ENCODE measurements at places on chromosomes 2 and 18.

DNA sequence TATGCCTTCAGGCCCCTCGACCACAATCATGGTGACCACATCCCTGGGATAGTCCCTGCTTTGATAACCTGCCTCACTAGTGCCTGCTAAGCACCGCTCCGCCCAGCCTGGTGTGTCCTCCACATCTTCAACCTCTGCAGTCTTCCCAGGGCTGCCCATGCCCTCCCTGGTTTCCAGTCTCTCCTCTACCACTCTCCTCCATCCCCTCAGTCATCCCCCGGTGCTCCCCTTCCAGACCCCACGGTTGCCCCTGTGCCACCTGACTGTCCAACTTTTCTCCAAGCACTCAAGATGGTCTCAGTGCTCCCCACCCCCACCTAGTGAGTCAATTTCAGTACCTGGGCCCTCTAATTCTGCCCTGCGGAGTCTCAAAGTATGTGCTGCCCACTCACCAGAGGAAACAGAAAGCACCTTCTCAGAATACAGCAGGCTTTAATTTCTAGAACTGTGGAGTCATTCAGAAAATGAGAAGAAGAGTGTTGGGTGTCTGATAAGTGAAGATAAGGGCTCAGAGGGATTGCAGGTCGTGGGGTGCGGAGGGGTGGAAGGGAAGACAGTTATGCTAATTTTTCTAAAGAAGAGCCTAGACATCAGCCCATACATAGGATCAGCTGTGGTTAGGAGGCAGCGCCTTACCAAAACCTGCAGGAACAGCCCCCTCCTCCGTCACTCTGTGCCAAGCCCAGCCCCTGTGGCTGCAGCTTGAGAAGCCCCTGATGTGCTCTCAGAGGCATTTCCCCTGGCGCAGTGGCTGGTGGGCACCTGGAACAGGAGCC is 53.6 kb upstream of the CAB39 start:
- DNase-seq = peak; percentile 73

- DNase-seq = no peak
Observed at GRCh38 chr2:143675021-143675420, 545.8 kb downstream of the ARHGAP15 start.

DNA sequence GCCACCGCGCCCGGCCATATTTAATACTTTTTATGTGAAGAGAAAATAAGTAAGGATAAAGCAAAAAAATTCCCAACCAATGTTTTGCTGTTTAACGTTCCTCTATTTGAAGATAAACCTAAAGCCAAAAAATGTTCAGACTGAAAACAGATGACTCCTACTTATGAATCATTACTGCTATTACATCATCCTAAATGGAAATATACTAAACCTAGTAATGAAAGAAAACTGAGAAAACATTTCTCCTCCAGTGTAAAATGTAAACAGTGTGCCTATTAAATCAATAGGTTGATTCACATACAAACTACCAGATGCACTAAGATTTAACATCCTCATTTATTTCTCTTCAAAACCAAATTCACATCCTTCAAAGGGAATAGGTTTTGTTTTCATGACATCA is 43.5 kb downstream of the CWC22 start:
- DNase-seq = no peak

GRCh38 chr2:207064128-207064690 is 101.5 kb downstream of the KLF7 start:
- DNase-seq = no peak

DNA sequence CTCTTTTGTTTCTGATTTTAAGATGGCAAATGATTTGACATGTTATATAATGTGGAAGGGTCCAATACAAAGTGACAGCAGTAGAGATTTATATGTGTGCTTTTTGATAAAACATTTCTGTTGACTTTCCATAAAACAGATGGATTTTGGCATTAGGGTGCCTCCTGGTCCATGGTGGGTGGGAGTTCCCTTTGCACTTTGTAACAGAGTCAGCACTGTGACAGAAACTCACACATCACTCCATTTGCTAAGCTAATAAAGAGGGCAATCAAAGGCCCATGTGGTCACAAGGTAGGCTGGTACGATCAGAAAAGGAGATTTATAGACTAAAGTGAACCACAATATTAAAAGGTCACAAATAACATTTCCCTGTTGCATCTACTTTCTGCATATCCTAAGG is 93.3 kb upstream of the NT5C1B start:
- no peak for DNase-seq

DNA sequence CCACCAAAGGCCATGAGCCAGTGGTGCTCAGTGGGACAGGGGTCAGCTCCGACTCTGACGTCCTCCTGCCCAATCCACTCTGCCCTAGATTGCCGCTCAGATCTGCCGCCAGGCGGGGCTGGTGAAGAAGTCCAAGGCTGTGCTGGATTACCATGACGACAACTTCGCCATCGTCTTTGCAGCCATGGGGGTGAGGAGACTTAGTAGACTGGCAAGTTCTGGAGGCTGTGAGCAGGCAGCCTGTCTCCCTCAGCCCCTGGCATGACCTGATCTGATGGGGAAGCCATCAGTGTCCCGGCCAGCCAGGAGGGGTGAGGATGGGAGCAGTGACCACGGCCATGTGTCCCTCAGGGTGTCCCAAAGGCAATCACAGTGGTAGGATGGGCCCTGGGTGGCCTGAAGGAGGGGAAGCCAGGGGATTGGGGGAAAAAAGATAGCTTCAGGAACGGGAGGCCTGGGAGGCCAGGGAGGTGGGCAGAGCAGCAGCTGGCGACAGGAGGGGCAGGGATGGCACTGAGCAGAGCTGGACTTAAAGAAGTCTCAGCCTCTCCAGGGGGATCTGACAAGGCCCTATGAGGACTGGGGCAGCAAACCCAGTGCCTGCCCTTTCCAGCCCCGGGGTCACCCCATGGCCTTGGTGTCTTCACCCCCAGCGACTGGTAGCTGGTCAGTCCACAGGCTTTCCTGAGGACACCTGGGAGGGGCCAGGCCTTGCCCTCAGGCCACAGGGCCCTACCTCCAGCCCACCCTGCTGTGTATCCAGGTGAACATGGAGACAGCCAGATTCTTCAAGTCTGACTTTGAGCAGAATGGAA is 17.4 kb upstream of the ANKRD53 start:
- DNase-seq = no peak

GRCh38 chr2:33521791-33522281 is 45.4 kb downstream of the RASGRP3 start:
- no peak for DNase-seq

DNA sequence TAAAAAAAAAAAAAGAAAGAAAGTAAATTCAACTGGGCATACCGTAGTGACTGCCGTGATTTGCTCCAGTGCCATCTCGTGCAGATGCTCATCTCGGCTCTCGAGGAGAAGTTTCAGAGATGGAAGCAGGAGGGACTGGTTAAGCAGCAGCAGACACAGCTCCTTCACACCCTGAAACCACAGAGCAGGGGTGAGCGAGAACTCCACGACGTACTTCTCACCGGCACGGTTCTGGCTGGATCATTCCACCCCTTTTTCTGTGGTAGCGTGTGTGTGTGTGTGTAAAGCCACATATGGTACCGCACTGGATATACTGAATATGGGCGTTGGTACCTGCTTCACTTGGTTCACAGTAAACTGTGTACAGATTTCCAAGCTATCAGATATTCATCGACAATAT is 382.2 kb downstream of the NBAS start:
- DNase-seq = no peak

GRCh38 chr2:196286821-196287220 is 115.4 kb upstream of the STK17B start:
- no peak for DNase-seq

- no peak for DNase-seq
Observed at GRCh38 chr2:28678175-28678855, 73.3 kb upstream of the PPP1CB start.

DNA sequence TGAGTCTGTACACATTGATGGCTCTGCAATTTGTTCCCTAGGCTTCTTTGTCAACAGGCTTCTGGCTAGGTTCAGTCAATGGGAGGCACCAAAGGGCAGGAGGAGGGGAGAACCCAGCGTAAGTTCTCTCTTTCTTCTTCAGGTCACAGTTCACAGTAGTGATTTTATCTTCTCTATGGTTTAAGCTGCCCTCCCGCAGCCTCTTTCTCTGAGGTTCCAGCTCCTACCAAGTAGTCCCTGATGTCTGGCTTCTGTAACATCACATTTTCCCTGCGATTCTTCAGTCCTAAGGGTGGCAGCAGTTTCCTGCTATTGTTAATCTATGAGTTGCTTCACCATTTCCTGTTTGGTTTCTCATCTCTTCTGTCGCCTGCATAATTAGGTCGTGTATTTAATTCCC is 107.4 kb downstream of the CPO start:
- no peak for DNase-seq

- DNase-seq = no peak
Observed at GRCh38 chr18:37548679-37549289, 16.8 kb downstream of the CELF4 start.

GRCh38 chr2:43221124-43221762 is 5.2 kb downstream of the ZFP36L2 start:
- peak; percentile 39 for DNase-seq

GRCh38 chr18:65423776-65424175 is 327.0 kb upstream of the CDH7 start:
- no peak for DNase-seq

DNA sequence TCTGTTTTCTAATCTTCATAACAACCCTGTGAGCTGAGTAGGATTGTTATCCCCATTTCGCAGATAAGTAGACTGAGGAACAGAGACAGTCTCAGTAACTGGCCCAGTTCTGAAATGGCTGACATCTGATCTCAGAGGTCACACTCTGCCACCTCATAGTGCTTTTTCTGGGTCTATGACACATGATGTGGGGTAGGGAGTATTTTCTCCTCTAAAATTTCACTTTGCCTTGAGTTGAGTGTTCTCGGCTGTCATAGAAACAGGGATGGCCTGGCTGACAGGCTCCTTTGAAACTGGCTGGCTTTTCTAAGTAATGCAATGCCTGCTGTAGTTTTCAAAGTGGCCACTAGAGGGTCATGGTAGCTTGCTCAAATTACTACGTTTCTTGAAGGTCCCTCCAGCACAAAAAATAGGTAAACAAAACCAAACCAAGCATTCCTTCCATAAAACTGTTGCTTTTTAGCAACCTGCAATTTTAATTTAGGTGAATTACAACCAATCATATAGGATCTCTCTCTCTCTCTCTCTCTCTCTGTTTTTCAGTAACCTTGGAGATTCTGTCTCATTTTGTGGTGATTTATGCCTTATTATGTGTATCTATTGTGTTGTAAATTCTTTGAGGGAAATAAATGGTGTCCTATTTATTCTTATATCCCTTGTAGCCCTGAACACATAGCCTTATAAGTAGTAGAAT is 84.2 kb upstream of the TTN start:
- peak; percentile 46 for DNase-seq

DNA sequence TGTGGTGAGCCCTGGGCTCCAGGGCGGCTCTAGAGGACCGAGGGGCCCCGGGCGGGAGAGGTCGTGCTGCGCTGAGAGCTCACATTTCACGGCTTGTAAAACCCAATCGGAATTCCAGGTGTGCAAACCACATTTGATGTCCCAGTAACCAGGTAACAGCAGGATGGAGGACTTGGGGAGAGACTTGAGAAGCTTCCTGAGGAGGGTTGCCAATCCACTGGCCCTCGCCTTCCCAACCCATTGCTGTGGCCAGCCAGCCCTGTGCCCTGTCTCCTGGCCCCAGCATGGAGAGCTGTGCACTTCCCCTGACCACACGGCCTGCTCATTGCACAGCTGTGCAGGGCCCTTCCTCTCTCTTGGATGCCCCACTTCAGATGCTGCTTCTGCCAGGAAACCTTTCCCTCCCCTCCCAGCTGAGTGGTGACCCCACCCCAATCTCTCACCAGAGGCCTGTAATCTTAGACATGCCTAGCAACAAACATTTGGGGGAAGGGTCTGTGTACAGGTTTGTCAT is 39.6 kb downstream of the ASB1 start:
- DNase-seq = no peak

GRCh38 chr2:9831670-9832069 is 11.6 kb upstream of the TAF1B start:
- DNase-seq = no peak

- DNase-seq = no peak
Observed at GRCh38 chr18:29096079-29096770, 919.3 kb upstream of the CDH2 start.

DNA sequence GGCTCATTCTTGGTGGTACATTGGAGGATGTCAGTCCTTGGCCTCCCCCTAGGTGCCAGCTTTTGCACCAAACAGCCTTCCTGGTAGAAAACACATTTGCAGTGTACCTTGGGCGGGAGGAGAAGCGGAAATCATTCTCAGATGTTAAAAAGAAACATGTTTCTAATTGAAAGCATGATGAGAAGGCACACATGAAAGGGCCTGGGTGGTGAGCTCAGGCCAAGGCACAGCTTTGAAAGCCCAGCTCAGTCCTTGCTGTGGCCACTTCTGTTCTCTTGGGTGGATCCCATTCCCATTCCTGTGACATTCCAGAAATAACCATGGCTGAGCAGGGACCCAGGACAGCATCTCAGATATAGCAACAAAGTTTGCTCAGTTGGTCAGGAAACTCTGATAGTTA is 71.5 kb downstream of the LTBP1 start:
- DNase-seq = no peak

DNA sequence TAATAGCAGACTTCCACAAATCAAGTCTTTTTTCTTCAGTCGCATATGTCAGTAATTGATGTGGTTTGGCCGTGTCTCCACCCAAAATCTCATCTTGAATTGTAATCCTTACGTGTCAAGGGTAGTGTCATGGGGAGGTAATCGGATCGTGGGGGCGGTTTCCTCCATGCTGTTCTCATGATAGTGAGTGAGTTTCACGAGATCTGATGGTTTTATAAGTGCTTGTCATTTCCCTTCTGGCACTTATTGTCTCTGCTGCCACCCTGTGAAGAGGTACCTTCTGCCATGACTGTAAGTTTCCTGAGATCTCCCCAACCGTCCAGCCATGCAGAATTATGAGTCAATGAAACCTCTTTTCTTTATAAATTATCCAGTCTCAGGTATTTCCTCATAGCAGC is 478.8 kb downstream of the PTPRM start:
- peak; percentile 33 for DNase-seq

DNA sequence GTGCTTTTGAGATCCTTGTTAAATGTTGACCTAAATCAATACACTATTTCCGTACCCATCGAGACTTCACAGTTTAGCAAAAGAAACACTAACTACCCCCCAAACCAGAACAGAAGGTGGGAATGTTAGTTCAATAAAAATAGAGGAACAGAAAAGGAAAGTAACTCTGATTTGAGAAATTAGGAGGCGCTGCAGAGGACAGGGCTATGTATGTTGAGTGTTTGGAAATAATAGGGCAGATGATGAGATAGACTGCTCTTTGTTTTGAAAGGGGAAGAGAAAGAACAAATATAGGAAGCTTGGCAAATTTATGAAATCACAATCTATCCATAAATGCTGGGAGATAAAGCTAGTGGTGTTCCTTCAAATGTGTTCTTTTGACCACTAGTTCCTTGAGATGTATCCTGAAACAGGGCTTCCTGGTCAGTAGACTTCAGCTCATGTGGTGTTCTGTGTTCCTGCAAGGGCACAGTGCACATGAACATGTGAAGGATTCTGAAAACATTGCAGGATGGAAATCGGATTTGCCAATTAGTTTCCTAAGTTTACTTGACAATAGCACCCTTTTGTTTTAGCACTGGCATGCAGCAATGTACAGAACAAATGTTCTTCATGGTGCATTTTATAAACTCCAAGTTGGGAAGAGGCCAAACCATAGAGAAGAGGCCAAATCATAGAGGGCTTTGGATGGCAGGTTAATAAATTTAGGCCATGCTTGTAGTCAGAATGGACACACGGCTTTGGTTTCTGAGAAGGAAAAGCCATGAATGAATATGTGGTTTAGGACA is 39.8 kb downstream of the RHBDD1 start:
- DNase-seq = no peak

Data from stimulated activated CD4-positive, alpha-beta T cell treated with anti-CD3 and anti-CD28 coated beads, Interleukin-4, amount 100 ng/mL, for 1 hour (primary cell).